NCI-H1436 (cell line): ENCODE measurements at places on chromosomes 6 and 20.

DNA sequence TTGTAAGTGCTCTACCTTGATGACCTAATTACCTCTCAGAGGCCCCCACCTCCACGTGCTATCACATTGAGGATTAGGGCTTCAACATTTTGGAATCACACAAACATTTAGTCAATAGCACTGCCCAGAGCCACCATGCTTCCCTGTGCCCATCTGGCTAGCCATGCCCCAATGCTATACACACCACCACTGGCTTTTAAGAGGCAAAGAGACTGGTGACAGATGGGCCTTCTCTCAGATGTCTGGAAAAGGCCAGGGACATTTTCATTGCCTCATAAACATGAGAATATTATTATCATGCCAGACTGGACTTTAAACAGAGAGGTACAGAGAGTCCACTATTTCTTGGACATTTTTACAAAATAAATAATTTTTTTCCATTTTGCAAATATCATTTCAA is 29.8 kb downstream of the TRMT6 start:
- DNase-seq, result no peak

- DNase-seq, result no peak
These were observed 414.0 kb upstream of the OPRM1 start for GRCh38 chr6:153625089-153625488.

DNA sequence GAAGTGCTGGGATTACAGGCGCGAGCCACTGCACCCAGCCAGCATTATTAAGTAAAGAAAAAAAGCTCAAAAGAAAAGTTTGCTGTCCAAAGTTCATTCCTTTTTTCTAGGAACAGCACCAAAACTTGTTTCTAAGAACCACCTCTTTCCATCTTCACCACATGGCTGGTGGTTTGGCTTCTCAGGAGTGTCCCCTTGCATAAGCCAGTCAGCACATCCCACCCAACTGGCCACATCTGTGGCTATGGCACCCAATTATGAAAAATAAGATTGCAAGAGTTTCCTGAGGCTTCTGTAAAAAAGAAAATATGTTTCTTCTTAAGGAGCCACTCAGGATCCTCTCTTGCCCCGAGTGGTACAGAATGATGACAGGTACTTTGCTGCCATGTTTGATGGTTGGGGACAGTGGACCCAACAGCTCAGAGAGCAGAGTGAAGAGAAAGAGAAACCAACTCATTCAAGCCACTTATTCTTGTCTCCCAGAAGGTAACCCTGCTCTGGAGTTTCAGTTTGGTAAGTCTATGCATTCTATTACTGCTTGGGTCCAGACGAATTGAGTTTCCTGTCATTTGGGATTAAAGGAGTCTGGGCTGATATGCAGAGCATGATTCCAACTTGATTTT is 65.3 kb downstream of the PSMB1 start:
- DNase-seq, result no peak

- DNase-seq, result no peak
These were observed 23.6 kb downstream of the MBOAT1 start for GRCh38 chr6:20188630-20189075.

DNA sequence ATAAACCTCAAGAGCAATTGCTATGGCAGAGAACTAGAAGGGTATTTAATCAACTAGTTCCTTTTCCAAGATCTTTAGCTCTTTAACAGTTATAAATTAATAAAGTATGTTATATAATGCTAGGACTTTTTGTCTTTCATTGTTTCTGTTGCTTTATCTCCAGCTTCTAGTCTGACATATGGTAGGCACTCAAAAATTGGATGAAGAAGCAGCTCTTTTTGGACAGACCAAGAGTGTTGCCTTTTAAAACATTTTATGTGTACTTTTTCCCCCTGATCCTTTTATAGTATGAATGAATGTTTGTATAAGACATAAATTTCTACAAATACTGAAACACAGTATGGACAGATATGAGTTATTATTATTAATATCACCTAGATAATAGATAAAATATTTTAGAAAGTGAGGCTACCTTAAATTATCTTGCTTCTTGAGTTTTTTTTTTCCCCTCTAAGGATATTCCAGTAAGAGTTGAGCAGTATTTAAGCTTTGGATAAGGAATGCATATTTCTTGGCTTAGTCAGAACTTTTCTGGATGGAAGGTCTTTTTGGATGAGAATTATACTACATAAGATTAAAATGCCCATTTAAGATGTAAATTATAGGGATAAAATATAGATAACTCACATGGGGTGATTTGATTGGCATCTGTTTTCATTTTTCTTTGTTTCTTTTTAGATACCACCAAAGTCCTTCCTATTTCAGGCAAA is 16.6 kb downstream of the LAMA2 start:
- DNase-seq, result no peak

DNA sequence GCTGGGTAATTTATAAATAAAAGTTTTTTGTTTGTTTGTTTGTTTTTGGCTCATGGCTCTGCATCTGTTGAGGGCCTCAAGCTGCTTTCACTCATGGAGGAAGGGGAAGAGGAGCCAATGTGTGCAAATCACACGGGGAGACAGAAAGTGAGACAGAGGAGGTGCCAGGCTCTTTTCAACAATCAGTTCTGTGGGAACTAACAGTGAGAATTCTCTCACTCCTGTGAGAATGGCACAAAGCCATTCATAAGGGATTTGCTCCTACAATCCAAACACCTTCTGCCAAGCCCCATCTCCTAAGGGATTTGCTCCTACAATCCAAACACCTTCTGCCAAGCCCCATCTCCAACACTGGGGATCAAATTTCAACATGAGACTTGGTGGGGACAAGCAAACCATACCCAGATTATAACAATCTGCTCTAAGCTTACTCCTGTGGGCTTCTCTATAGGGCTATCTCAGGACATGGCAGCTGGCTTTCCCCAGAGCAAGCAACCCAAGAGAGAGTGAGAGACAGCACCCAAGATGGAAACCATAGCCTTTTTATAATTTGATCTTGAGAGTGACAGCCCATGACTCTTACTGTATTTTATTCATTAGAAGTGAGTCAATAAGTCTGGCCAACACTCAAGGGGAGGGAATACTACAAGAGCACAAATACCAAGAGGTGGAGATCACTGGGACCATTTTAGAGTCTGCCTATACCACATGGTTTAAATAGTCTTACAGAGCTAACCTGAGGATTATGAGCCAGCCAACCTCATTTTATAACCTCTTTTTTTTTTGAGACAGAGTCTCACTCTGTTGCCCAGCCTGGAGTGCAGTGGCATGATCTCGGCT is 22.8 kb upstream of the LRRC1 start:
- DNase-seq, result no peak

- no peak for DNase-seq
These were observed 1.3 kb upstream of the PTCRA start for GRCh38 chr6:42914546-42914945.

- no peak for DNase-seq
These were observed 548 bp downstream of the PERP start for GRCh38 chr6:138106665-138107077.

GRCh38 chr6:45923831-45924391 is 91.7 kb downstream of the CLIC5 start:
- DNase-seq, result no peak

GRCh38 chr20:49559411-49560081 is 8.4 kb downstream of the PTGIS start:
- no peak for DNase-seq

DNA sequence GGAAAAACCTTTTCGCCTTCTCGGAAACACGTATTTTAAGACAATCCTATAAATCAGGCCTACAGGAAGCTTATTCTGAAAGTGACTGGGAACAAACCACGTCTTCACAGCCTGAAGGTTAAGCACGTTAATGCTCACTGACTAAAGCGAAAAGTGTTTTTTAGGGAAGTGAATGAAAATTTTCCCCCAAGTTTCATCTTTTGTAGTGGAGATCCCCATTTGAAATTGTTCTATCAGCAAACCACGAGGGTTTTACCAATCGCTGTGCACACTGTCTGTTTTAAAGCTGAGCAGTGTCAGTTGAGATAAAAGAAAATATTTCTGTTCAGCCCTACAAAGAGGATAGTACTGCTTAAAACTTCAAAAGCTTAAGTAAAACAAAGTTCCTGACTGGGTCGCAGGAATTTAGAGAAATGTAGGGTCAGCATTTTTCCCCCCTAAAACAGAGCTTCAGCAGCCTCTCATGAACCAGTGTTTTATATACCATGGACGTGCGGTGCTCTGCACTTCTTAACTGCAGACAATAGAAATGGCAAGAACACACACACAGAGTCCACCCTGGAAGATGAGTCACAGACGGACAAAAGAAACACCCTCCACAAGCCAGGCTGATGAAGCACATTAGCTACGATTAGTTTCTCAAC is 34.9 kb downstream of the SLC22A23 start:
- no peak for DNase-seq

- DNase-seq, result no peak
These were observed 16.9 kb upstream of the HBS1L start for GRCh38 chr6:135071541-135071940.

GRCh38 chr6:159213405-159213804 is 44.2 kb downstream of the FNDC1 start:
- DNase-seq, result no peak

DNA sequence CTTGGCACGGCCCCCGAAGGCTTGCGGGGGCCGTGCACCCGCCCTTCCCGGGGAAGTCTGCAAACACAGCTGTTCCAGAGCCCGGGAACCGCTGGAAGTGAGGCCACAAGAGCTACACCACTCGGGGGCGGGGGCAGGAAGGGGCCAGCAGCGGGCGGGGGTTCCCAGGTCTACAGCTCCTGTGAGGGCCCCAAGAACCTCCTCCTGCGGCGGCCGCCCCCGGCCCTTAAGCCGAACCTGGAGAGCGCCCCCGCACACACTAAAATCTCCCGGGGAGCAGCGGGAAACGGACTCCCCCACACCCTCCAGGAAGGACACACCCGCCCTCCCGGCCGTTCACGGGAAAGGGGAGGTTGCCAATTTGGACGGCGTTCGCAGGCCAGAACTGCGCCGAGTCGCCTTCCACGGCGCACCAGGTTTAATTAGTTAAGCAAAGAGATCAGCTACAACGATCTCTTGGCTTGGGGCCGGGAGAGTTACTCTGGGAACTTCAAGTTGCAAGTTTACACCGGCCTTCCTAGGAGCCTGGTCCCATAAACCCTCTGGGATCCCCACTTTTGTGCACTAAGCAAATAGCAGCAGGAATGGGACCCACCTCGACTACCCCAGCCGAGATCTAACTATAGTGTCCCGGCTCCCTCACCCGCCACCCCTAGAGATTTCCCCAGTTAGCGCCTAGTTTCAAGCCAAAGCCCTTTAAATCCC is 1.7 kb downstream of the JAG1 start:
- DNase-seq, result no peak

DNA sequence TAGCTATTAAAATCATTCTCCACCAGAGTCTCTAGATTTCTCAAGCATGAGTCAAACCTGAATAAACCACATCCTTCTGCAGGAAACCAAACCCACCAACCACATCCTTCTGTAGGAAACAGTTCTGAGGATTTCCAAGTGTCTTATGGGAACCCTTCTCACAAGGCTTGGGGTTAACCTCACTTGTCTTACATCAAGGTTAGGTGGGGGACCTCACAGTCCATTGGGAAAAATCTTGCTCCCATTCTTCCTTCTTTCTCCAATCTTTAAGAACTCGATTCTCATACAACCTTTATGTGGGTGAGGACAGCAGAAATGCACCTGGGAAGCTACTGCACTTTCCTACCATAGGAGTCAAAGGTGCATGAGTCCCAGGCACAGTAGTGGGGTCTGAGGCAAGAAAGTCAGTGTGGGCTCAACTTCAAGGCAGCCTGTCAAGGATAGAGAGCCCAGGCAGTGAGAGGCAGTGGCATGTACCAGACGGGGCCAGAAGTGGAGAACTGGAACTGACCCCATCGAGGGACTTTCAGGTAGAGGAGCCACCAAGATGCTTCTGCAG is 114.5 kb downstream of the SLC22A3 start:
- no peak for DNase-seq

DNA sequence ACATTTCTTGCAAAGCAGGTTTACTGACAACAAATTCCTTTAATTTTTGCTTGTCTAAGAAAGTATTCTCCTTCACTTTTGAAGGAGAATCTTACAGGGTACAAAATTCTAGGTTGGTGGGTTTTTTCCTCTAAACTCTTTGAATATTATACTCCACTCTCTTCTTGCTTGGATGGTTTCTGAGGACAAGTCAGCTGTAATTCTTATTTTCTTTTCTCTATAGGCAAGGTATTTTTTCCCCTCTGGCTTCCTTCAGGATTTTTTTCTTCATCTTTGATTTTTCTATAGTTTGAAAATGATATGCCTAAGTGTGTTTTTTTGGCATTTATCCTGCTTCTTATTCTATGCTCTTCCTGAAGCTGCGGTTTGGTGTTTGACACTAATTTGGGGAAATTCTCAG is 112.5 kb upstream of the HIVEP1 start:
- DNase-seq, result no peak

DNA sequence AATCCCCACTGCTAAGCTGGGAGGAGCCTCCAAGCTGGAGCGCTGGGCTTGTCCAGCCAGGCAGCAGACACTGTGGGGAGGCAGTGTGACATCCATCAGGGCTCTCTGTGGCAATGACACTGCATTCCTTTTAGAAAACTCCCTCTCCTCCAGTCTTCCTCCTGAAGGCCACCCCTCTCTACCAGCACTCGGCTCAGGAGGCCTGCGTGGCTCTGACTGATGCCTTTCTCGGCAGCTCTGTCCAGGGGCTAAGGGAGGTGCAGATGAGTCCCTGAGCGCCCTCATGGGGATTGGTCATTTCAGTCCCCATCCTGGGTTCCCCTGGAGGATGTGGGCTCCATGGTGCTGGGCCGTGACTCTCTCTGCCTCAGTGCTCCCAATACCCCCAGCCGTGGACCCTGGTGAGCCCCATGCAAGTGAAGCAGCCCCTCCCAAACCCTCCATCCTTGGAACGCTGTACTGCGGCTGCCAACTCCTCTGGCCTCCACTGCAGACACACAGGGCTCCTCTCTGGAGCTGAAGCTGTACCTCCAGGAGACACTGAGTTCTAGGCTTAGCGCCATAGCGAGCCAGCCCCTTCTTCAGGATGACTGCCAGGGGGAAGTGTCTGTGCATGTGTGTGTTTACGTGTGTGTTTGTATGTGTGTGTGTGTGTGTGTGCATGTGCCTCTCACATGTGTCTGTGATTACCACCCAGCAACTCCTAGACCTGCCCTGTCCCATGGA is 209.6 kb downstream of the ERMARD start:
- no peak for DNase-seq

GRCh38 chr20:31633339-31633914 is 4.3 kb upstream of the COX4I2 start:
- DNase-seq, result no peak

DNA sequence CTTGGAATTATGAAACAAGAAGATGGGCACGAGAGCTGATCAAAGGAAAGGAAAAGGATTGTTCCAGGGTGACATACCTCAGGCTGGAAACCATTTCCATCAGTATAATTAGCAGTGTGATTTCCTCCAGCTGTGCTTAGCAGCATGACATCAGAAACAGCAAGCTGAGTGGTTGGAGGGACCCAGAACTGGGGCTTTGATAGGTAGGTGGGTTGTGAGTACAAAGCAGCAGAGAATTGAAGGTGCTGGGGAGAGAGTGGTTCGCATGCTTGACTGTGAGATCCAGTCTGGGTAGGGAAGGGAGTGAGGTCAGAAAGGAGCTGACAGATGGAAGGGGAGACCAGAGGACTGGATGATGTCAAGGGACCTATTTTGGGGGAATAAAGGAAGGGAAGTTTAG is 90.4 kb downstream of the CD164 start:
- DNase-seq, result no peak

- DNase-seq, result no peak
These were observed at the start of gene APOBEC2 for GRCh38 chr6:41053041-41053440. Gene APOBEC2, plus strand, starts transcription at chr6:41053202. Its CDS starts 146 bp downstream, at chr6:41053348.
